ENCODE measurements at places on chromosomes 11 and 22.

DNA sequence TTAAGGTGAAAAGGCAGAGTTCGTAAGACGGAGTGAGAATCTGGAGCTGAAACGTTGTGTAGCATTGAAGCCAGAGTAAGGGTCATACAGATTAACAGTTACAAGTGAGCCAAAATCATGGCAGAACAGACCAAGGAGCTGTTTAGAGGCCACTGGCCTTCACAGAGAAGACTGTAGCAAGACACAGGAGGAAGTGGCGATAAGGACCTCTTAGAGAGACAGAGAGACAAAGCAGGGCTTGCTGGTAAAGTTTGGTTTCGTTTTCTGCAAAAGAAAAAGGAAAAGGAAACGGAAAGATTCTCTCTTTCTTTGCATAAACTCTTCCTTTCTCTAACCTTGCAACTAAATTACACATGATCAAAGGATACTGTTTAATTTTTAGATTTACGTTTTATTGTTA is 83.0 kb downstream of the AASDHPPT start:
- no peak for DNase-seq

DNA sequence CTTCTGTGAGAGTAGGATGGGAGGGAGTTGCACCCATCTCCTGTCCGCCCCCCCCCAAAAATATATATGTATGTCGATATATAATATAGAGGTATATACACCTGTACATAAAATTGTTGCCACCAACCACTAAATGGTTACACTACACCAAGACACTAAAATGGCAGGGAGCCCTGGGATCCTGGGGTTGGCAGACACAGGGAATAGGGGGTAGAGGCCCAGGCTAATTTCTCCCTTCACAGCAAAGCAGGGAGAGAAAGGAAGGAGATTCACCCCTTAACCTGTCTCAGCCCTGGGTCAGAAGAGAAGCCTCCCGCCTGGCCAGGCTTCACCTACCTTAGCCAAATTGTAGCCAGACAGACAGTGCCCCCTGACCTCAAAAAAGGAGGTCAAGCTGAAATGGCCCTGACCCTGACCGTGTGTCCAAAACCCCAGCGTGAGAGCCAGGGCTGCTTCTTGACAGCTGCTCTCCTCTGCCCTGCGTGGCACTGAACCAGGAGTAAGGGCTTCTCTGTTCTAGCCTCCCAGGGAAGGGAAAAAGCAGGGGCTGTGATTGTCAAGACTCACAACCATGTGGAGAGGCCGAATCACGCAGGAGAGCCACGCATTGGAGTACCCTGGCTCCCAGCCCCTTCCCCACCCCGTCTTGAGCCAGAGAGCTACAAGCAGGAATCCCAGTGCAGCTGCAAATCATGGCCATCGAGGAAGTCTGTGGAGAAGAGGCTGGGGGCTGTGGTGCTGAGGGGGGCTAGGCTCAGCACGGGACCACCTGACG is 40.5 kb downstream of the SGSM3 start:
- DNase-seq = no peak

DNA sequence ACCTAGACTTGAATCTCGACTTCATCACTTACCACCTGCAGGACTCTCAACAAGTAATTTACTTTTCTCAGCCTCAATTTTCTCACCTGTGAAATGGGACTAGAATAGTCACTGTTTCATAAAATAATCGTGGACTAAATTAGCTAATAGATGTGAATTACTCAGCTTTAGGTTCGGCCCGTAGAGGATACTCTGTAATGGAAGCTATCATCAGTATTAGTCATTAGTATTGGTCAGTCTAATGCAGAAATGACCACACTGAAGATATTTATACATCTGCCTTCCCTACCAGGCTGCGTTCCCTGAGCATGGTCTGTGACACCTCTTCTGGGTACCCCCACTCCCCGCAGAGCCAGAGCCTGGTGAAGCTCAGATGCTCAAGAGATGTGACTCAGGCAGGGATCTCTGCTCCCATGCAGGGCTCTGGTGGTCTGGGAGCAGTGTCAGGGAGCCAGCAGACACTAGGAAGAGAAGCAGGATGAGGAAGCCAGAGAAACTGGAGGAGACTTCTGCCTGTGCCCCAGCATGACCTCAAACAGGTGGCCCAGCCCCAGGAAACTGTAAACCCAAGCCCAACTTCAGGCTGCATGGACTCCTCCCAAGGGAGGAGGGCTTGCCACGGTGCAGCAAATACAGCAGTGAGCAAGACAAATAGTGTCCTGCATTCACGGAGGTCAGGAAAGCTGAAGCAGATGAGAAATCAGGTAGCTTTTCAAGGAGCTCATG is 88.0 kb upstream of the E2F8 start:
- DNase-seq = no peak

DNA sequence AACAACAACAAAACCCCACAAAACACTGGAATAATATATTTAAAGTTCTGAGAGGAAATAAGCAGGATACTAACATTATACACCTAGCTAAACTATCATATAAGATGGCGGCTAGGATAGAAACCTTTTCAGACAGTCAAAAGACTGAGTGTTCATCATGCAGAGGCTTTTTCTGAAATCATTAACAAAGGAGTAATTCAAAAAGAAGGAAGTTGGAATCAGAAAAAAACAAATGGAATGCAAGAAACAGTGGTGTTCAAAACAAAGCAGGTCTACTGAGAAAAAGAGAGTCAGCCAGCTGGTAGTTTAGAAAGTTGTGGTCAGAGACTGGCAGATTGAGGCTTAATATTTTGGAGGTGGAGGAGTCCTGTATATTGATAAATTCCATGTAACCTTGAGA is 30.1 kb upstream of the ZBTB44 start:
- no peak for DNase-seq

GRCh38 chr11:11981364-11981763 is 27.1 kb downstream of the DKK3 start:
- DNase-seq = no peak

Data from LNCaP clone FGC (cell line).